Stimulated activated CD8-positive, alpha-beta memory T cell treated with anti-CD3 and anti-CD28 coated beads, Interleukin-12 subunit alpha, Interleukin-12 subunit beta, amount 100 ng/mL, for 1 hour (primary cell): ENCODE measurements at places on chromosomes 5 and 9.

GRCh38 chr5:151683444-151683843 is 3.3 kb downstream of the SPARC start:
- DNase-seq, result no peak

DNA sequence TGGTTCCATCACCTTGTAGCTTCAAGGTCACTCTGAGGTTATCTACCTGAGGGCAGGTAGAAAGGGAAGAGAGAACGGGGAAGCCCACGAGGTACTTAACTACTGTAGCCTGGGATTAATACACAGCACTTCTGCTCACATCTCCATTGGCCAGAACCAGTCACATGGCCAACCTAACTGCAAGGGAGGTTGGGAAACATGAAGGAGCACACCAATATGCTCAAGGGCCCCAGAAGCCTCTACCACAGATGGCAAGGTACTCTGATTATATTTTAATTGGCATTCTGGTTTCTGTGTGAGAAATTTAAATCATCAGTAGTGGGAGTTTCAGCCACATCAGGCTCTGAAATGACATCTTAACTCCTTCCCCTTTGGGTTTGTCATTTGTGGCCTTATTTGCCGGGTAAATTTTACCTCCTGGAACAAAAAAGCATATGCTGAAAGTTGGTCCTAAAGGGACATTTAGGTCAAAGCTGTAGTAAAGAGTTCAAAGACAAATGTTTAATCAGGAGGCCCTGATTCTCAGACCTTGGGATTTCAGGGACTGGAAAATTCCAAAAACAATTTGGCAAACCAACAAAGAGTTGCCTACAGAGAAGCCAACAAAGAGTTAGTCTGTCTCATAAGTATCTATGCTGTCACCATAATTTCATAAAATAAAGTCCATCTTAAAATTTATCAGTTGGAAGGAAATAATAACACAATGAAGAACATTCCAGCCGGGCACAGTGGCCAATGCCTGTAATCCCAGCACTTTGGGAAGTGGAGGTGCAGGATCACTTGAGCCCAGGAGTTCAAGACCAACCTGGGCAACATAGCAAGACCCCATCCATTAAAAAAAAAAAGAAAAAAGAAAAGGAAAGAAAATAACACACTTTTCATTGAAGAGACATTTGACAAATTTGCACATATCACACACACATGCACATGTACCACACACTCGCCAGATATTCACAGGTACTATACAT is 13.8 kb upstream of the MVB12B start:
- no peak for DNase-seq

DNA sequence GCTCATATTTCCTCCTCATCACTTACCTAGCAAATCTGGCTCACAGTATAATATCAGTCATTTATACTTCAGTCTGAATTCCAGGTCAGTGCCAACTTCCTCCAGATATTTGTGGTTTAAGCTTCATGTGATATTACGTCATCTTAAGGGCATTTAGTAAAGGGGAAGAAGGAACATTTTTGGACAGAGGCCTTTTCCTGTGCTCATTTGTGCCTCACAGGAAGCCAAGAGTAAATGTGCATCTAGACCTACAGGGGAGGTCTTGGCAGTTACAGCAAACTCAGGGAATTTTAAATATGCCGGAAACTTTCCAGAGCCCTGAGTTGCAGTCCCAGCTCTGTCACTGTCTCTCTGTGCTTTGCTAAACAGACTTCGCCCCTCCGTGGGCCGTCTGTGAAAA is 12.3 kb upstream of the KCNIP1 start:
- DNase-seq, result no peak

DNA sequence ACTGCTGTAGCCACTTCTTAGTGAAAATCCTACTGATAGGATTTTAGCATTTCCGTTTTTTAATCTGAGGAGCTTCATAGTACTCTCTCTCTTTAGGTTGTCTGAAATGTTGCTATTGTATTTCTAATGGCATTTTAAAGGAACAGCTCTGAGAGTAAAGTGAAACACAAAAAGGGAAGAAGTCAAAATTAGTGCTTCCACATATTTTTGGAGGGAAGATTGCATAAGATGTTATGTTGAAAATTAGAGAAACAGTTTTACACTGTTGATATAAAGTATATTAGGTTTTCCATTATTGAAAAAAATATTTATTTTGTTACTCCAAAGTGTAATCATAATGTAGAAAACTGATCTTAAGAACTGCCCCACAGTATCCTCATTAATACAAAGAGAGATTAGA is 525.1 kb downstream of the TAF11L14 start:
- no peak for DNase-seq

DNA sequence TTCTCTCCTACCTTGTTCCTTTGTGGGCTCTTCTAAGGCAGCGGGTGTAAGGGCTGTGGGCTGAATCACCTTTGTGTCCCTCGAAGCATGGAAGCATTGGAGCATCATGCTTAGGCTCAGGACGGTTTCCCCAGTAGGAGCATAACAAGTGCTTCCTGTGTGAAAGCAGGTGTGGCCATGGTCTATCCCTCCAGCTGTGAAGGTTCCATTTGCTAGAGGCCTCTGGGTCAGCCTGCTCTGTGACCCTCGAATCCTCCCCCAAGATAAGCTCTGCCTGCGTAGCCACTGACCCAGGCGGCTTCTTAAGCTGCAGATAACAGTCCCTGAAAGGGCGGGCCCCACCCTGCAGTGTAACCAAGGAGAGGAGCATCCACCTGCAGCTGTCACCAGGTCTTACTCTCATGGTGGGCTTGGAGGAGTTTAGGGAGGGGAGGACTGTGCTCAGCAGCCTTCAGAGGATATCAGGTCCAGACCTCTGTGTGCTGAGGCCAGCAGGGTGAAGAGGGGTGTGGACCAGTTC is 8.4 kb upstream of the NDST1 start:
- no peak for DNase-seq

DNA sequence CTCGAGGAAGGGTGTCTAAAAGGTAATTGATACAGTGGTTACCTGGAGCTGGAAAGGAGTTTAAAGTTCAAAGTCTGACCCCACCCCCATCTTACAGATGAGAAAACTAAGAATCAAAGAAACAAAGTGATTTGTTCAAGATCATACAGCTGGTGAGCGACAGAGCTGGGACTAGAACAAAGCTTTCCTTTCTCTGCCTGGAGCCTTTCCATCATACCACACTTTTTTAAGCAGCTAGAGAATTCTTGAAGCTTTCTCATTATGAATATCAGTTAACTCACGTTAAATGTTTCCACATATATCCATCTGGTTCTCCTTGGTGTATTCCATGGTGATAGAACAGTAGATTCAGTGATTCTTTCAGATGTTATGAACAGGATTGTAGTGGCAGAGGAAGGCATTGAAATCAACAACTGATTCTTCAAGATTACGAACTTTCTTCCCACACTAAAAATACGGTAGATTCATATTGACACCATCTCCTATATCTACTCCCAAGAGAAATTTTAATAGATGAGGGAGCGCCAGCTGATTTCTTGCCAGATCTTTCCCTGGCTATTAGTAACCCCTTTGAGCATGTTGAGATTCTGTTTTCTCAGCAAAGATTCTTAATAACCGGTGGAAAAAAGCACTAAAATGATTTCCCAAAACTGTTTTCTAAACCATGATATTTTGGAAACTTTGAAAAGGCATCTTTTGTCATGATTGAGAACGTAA is 233.7 kb downstream of the ADAMTSL1 start:
- no peak for DNase-seq

- DNase-seq, result no peak
Observed at GRCh38 chr5:142450419-142450818, 125.6 kb upstream of the SPRY4 start.

DNA sequence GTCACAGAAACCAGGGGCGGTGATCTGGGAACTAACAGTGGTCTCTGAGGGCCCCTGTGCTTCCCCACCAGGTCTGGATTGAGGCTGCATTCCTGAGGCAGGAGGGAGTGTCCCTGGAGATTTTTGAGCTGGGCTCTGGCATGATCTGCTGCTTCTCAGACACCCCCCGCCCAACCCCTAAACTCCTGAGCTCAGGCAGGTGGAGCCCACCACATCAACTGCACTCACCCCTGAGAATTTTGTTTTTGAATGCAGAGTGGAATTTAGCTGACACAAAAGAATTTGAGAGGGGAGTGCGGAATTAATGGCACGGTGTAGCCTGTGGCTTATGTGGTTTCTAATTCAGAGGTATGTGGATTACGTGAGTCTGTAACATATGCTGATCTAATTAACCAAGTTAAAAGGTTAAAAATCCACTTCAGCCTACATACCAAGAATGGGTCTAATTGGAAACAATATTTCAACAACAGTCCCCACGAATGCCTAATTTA is 23.9 kb upstream of the CTSL start:
- DNase-seq, result no peak

DNA sequence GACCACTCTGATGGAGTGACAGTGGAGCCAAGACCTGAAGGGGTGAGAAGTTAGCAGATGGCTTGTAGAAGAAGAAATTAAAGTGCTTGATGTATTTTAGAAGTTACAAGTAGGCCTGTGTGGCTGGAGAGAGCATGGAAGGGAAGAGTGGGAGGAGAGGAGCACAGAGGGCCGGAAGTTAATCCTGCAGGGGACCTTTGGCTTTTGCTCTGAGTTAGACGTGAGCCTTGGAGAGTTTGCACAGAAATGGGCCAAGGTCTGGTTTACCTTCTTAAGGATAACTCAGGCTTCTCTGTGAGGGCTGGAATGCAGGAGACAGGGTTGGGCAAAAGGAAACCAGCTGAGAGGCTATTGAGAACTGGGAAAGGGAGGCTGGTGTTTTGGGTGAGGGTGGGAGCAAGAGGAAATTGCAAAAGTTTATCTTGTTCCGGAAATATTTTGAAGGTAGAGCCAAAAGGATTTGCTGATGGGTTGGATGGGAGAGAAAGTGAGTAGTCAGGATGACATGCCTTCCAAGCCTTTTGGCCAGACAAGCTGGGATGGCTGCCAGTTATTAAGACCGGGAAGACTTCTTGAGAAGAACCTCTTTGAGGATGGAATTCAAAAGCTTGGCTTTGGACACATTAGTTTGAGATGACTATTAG is 17.5 kb upstream of the F2RL1 start:
- no peak for DNase-seq

DNA sequence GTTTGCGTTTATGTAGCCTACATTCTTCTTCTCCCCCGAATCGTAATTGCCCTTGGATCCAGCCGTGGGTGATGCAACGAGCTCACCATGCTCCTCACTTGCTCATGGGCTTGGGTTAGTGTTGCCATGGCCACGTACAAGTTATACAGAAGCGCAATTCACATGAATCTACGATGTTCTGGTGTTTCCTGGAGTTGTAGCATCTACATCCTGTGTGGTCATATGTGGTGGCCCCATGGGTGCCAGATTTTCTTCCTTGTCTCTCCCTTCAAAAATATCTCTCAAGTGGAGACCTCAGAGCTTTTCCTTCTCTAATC is 115.3 kb downstream of the TLE4 start:
- DNase-seq, result peak; percentile 3

- DNase-seq, result no peak
Observed at GRCh38 chr5:2906302-2907090, 155.0 kb upstream of the IRX2 start.
